Myometrial cell (primary cell): ENCODE measurements at places on chromosomes 5 and 9. TPM values are rescaled to one million over a fixed set of nuclear protein-coding genes. Genes with fewer than 3 reads are reported as not detected.

LCN1 gene
- total RNA-seq: not detected in 2 replicates

IFNA17 gene
- not detected in 2 replicates for total RNA-seq

C9orf152 gene
- total RNA-seq: not detected in 2 replicates

C7 gene
- total RNA-seq: 1.4 and 2.8 TPM in 2 replicates

PCDH12 gene
- total RNA-seq: 0.18 and 0.29 TPM in 2 replicates

FCHO2 gene
- total RNA-seq: 6.7 and 21.9 TPM in 2 replicates

LURAP1L gene
- 2.8 and 4.3 TPM in 2 replicates for total RNA-seq

DBN1 gene
- 348 and 392 TPM in 2 replicates for total RNA-seq

SEMA4D gene
- under 0.01 and 0.18 TPM in 2 replicates for total RNA-seq

FREM1 gene
- under 0.01 TPM in 1 of 2 replicates, not detected in the other for total RNA-seq

PCDHGC4 gene
- under 0.01 and 0.58 TPM in 2 replicates for total RNA-seq

FAM163B gene
- not detected in 2 replicates for total RNA-seq

F2RL2 gene
- total RNA-seq: 0.58 and 1.8 TPM in 2 replicates

OMD gene
- total RNA-seq: under 0.01 TPM in 1 of 2 replicates, not detected in the other

FAM174A gene
- 9.7 and 22.8 TPM in 2 replicates for total RNA-seq

MYMK gene
- not detected in 2 replicates for total RNA-seq

PLPP7 gene
- 14.9 and 21.3 TPM in 2 replicates for total RNA-seq

OR2V1 gene
- total RNA-seq: not detected in 2 replicates

SPAAR gene
- 0.18 TPM in 1 of 2 replicates, not detected in the other for total RNA-seq

LOX gene
- 73.8 and 87.9 TPM in 2 replicates for total RNA-seq

DNAH5 gene
- total RNA-seq: 0.89 and 1.2 TPM in 2 replicates

RANBP17 gene
- 7.2 and 30.7 TPM in 2 replicates for total RNA-seq

ADAMTS19 gene
- not detected in 2 replicates for total RNA-seq

IFNA2 gene
- total RNA-seq: not detected in 2 replicates

ADAMTS2 gene
- total RNA-seq: 30.8 and 34.4 TPM in 2 replicates

SURF2 gene
- 5.5 and 9.4 TPM in 2 replicates for total RNA-seq

LHX6 gene
- not detected in 2 replicates for total RNA-seq

HK3 gene
- total RNA-seq: not detected in 2 replicates

RBM18 gene
- 10.4 and 13.8 TPM in 2 replicates for total RNA-seq

CNTNAP3 gene
- 0.29 and 0.53 TPM in 2 replicates for total RNA-seq

URM1 gene
- 40.6 and 45.3 TPM in 2 replicates for total RNA-seq

KIAA1958 gene
- 0.29 and 0.53 TPM in 2 replicates for total RNA-seq

PCDHGA5 gene
- 0.29 and 0.89 TPM in 2 replicates for total RNA-seq
